Activated T-helper 1 cell treated with anti-CD3 and anti-CD28 coated beads, Interleukin-2, amount 50 U/mL, for 16 hours (primary cell): ENCODE measurements at places on chromosomes 4 and X.

GRCh38 chr4:37517326-37517725, 168.8 kb downstream of the RELL1 start:
- no peak for DNase-seq

- DNase-seq, result no peak
Measured at GRCh38 chr4:18051281-18051680, 29.7 kb upstream of the LCORL start.

DNA sequence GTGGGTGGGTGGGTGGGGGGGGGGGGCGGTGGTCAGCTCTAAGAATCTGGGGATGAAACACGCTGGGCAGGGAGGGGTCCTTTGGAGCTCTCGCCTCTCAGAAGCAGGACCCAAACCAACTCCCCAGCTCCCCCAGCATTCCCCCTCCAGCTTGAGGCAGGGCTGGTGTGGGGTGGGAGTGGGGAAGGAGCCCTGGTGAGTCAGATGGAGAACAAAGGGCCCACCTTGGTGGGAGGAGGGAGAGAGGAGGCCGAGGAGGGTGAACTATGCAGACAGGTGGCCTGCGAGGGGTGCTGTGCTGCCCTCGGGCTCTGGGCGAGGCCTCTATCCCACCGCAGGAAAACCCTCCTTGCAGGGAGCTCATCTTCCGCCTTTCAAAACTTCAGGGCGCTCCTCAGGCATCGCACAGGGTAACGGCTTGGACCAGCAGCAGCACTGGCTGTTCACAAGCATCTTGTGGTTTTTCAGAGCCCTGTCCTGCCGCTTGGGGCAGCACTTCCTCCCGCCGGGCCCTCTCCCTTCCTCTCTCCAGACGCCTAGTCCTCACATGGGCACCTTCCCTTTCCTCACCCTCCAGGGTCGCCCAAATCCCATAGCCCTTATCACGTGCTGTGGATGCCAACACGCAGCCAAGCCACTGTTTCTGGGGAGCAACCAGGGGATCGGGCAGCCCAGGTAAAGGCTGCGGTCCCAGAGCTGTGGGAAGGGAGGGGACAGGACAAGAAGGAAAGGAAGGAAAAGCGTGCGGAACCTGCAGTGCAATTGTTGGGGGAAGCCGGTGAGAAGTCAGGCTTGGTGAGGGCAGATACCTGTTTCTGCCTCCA, 34.0 kb upstream of the GRPEL1 start:
- peak; percentile 28 for DNase-seq

GRCh38 chr4:38367642-38368174, 296.3 kb upstream of the KLF3 start:
- DNase-seq, result no peak

GRCh38 chrX:103779141-103779789, 2.6 kb downstream of the PLP1 start:
- no peak for DNase-seq

GRCh38 chrX:8987672-8988250, 46.2 kb downstream of the FAM9B start:
- DNase-seq, result peak; percentile 6

DNA sequence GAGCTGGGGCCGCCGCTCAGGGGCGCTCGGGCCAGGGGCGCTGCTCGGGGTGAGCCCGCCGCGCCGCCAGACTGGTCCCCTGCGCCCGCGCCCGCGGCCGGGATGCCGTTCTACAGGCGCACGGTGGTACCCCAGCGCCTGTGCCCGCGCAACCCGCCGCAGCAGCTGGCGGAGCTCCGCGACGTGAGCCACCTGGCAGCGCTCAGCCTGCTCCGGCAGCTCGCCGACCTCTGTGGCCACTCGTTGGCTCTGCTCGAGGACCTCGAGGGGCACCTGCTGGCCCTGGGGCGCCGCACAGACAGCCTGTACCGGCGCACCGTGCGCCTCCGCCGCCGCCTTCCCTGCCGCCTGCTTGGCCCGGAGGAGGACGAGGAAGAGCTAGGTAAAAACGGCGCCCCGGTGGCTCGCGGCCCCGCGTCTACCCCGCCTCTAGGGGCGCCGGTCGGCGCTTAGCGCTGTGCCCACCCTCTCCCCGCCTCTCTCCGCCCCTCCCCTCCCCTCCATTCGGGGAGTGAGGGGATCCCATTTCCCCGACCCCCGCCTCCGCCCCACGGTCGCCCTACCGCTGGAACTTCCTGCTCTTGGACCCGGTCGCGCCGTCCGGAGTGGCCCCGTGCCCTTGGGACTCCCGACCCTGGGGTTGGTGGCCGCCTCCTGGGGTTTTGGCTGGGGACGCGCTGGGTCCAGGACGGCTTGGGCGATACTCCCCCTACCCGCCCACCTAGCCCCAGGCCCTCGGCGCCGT, 513 bp downstream of the NHSL2 start:
- no peak for DNase-seq

GRCh38 chrX:120365320-120365719, 3.4 kb downstream of the ATP1B4 start:
- DNase-seq, result no peak

DNA sequence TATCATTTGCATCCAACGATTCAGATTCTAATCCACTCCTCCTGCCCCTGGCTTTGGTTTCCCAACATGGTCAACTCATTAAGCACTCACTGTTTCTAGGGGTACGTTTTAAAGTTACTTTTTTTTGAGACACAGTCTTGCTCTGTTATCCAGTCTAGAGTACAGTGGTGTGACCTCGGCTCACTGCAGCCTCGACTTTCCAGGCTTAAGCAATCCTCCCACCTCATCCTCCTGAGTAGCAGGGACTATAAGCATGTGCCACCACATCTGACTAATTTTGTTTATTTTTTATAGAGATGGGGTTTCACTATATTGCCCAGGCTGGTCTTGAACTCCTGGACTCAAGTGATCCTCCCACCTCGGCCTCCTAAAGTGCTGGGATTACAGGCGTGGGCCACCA, 48.9 kb downstream of the TMEM156 start:
- DNase-seq, result no peak

DNA sequence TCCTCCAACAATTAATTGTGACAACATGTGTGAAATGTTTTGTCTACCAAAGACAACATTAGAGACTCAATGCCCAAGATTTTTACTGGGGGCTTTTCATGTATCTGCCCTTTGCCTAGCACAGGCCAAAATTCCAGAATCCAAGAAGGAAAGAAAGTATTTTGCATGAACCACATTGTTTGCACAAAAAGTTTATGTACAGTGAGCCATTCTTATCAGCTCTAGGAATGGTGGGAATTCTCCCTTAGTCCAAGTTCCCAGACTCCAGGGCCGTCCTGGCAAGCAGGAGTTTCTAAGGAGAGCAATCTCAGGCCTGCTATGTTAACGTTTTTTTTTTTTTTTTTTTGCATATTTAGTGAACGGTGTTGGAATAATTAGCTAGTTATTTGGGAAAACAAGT, 21.6 kb downstream of the GPRASP1 start:
- DNase-seq, result no peak

- DNase-seq, result no peak
Measured at GRCh38 chr4:34181311-34181841, 2062.9 kb downstream of the ARAP2 start.

DNA sequence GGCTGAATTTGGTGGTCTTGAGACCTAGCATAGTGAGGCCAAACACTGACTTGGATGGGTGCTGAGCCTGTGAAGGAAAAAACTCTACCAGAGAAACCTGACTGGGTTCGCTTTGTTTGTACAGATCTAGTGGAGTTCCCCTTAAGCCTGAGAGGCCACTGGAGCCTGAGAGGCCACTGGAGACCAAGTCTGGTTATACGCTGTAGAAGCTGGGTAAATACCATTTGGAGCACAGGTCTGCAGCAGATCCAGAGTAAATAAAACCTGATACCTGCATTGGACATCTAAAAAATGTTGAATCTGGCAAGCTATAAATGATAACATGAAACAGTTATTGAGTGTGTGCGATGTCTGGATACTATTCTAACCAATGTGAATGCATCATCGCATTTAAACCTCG, 104.3 kb upstream of the IGSF1 start:
- no peak for DNase-seq

DNA sequence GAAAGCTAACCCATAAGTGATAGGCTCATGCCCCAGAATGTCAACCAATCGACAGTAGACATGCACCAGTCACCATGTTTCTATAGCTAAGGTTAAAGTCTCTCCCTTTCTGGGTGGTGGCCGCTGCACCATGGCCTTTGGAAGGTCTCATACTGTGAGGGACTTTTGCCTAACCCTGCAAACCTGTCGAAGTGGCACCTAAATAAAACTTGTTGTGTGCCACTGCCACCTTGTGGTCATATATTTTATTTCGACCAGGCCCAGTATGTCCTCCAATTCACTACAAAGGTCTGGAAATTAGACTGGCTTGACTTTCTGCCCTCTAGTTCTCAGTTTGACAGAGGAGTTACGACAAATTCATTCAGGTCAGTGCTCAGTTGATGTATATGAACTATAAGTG, 163.1 kb downstream of the SMARCA1 start:
- no peak for DNase-seq

GRCh38 chr4:20353646-20354045, 101.9 kb downstream of the SLIT2 start:
- DNase-seq, result no peak

- no peak for DNase-seq
Measured at GRCh38 chr4:56575820-56576429, 70.3 kb downstream of the ARL9 start.

GRCh38 chrX:121761845-121762244, 714.4 kb downstream of the GLUD2 start:
- DNase-seq, result no peak

- no peak for DNase-seq
Measured at GRCh38 chr4:14131335-14131734, 503.8 kb upstream of the BOD1L1 start.

DNA sequence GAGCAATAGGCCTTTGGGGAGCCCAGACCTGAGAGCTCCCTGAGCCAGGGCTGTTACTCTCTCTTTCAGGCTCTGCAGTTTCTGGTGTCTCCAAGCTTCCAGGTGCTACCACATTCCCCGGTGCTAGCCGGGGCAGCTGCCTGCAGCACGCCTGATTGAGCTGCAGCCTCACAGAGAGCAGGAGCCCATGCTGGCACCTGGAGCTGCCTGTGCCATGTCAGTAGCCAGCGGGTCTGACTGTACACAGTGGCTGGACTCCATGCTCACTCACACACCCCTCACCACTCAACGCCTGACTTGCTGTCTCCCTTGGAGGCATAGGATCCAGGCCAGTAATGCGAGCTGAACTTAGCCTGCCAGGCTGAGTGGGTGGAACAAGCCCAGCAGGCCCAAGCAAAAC, 800.4 kb upstream of the AGA start:
- DNase-seq, result no peak

DNA sequence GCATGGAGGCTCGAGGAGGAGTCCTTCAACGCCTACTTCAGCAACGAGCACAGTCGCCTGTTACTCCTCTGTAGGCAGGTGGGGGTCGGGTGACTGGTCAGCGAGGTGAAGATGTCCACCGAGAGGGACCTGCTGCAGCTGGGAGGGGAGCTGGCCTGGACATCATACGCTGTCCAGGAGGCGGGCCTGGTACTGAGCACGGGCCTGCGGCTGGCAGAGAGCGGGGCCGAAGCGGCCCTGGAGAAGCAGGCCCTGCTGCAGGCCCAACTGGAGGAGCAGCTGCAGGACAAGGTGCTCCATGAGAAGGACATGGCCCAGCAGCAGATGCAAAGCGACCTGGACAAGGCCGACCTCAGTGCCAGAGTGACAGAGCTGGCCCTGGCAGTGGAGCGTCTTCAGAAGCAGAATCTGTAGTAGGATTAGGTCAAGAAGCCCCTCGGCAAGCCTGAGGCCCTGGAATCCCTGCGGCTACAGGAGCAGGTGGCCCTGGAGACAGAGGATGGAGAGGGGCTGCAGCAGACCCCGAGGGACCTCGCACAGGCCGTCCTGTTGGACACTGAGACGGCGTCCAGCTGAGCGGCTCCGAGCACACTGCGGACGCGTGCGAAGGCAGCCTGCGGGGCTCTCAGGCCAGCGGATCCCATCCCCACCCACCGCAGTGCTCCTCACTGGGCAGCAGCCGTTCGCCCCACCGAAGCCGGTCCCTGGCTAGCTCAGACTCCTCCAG, 11.9 kb downstream of the SMIM10L2A start:
- no peak for DNase-seq

- DNase-seq, result no peak
Measured at GRCh38 chrX:10447564-10448214, 172.7 kb downstream of the MID1 start.

DNA sequence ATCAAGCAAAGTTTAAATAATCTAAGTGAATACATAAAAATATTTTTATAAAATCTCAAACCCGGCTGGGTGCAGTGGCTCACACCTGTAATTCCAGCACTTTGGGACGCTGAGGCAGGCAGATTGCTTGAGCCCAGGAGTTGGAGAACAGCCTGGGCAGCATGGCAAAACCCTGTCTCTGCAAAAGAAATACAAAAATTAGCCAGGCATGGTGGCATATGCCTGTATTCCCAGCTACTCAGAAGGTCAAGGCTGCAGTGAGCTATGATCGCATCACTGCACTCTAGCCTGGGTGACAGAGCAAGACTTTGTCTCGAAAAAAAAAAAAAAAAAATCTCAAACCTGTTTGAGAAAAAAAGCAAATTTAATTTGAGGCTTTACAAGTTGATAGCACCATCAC, 96.9 kb upstream of the GPR34 start:
- DNase-seq, result no peak

- DNase-seq, result no peak
Measured at GRCh38 chr4:140346136-140346535, 27.3 kb upstream of the SCOC start.

DNA sequence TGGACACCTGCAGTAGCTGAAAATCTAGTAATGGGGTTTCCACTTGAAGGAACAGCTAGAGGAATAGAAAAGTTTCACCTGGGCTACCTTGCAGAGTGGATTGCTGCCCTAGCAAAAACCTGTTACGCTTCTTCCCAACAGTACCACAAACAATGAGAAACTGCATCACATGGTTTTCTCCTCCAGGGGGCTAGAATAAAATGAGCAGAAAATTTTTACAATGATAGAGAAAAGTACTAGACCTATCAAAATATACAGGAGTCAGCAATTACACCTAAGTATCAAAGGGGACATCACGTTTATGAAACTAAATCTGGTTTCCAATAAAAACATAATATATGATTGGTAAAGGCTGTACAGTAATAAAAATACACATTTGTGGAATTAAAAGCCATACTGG, 423.1 kb upstream of the PITX2 start:
- DNase-seq, result no peak

DNA sequence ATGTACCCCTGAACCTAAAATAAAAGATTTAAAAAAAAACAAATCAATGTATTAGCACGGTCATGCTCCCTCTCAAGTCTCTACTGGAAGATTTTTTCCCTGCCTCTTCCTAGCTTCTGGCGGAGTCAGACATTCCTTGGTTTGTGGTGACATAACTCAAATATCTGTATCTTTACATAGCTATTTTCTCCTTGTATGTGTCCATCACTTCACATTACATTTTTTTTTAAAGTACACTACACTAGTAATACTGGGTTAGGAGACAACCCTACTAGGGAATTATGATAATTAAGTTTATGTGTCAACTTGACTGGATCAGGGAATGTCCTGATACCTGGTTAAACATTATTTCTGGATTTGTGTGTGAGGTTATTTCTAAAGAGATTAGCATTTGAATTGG, 1197.9 kb downstream of the TECRL start:
- no peak for DNase-seq

GRCh38 chr4:114976901-114977300, 136.5 kb downstream of the NDST4 start:
- no peak for DNase-seq

GRCh38 chr4:174583056-174583455, 60.8 kb upstream of the HPGD start:
- DNase-seq, result no peak

GRCh38 chr4:623914-624566, 1.3 kb upstream of the PDE6B start:
- no peak for DNase-seq
